Activated CD4-positive, alpha-beta T cell treated with anti-CD3 and anti-CD28 coated beads, Interleukin-2, amount 10 ng/mL, durations not matched to agents 24 days and 14 days (primary cell): ENCODE measurements at places on chromosomes 7 and 10. TPM values are rescaled to one million over a fixed set of nuclear protein-coding genes. Genes with fewer than 3 reads are reported as not detected.
A peak's percentile ranks its signal among the peaks of the same experiment; 100 is the strongest.

- no peaks in the 10 kb centered on the region for H3K4me1 ChIP-seq
- H3K4me3 ChIP-seq = no peak overlapping the region
- H3K27me3 ChIP-seq = peaks cover 9% of the 10 kb centered on the region
- no peak for DNase-seq
- H3K36me3 ChIP-seq = no peaks in the 10 kb centered on the region
These were observed 78.0 kb upstream of the AMPH start for GRCh38 chr7:38709123-38709522.

DNA sequence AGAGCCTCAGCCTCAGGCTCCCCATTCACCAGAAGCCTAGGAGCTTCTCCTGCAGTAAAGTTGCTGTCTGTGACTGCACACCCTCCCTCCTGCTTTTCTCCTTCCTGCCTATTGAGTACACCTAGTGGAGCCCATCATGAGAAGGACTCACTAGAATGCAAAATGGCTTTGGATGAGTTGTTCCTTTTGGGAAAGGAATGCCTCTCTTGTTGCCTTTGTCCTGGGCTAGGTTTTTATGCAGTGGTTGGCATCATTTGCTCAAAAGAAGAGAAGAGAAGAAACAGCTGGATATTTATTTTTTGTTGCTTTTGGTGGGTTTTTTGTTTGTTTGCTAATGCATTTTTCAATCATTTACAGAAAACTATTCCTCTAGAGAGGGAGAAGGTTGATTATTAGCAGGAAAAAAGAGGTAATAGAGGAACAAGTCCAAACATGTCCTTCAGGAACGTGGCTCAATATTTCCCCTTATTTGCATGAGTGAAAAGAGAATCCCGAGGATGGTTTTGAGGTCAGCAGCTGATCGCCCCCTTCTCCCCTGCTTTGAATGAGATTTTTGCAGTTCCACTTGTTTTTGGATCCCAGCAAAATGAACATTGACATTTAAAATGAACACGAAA lies 369.9 kb upstream of the NRP1 start:
- no peaks in the 10 kb centered on the region for H3K36me3 ChIP-seq
- peaks cover 2% of the 10 kb centered on the region for H3K27me3 ChIP-seq
- H3K4me3 ChIP-seq = no peak overlapping the region
- no peaks in the 10 kb centered on the region for H3K4me1 ChIP-seq
- DNase-seq = no peak
- no peak overlapping the region for H3K27ac ChIP-seq

DNA sequence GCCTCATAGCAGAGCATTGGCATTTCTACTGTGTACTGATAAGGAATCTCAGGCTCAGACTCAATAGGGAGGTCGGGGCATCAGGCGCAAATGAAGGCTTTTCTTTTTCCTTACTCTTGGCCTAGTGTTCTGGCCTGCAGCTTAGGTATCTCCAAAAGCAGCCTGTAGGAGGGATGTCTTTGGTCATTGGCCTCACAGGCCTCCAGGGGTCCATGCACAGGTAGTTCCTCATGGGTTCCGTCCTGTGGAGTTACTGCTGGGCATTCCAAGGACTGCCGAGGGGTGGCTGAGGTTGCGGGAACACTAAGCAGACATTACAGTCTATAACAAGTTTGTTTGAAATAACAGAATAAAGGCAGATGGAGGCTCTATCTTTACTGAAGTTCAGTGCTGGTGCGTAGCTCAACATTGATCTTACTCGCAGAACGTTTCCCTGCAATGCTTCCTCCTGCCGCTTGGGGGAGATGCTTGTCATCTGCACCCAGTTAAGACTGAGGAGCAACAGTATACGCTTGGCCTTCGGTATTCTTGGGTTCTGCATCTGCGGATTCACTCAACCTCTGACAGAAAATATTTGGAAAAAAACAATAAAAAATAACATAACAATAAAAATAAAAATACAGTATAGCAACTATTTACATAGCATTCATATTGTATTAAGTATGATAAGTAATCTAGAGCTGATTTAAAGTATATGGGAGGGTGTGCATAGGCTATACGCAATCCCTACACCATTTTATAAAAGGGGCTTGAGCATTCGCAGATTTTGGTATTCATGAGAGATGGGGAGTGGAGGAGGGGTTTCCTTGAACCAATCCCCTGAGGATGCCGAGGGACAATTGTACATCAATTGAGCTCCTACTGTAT lies 58.9 kb downstream of the SH2D4B start:
- H3K4me1 ChIP-seq = peaks cover 3% of the 10 kb centered on the region
- H3K36me3 ChIP-seq = no peaks in the 10 kb centered on the region
- H3K27me3 ChIP-seq = peaks cover 3% of the 10 kb centered on the region
- H3K4me3 ChIP-seq = no peak overlapping the region
- peak; percentile 80 for DNase-seq

- H3K4me3 ChIP-seq = peak overlapping the region; percentile 83
- H3K27ac ChIP-seq = peak overlapping the region; percentile 98
- H3K4me1 ChIP-seq = peaks cover 42% of the 10 kb centered on the region
These were observed 10.8 kb downstream of the LFNG start for GRCh38 chr7:2530071-2530987.

DNA sequence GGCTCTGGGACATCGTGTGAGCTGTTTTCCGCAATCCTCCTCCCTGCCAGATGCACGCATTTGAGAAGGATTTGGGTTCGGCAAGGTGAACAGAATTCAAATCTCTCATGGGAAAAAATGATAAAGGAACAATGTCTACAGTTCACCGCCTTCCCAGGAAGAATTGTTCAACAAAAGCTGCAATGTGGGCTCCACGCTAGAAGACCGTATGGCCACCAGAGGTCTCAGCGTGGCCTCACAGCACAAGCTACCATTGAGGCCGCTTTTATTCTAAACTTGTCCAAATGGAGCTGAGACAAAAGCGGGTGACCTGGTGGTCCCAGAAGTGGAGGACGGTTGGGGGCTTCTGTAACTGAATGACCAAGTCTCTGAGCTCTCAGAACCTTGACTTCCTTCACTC lies 733.1 kb downstream of the PARD3 start:
- H3K36me3 ChIP-seq = no peaks in the 10 kb centered on the region
- H3K4me3 ChIP-seq = no peak overlapping the region
- H3K27ac ChIP-seq = no peak overlapping the region
- DNase-seq = no peak
- H3K4me1 ChIP-seq = no peaks in the 10 kb centered on the region
- H3K27me3 ChIP-seq = no peaks in the 10 kb centered on the region

- DNase-seq = peak; percentile 58
- H3K27ac ChIP-seq = peak overlapping the region; percentile 97
- H3K4me1 ChIP-seq = peaks cover 25% of the 10 kb centered on the region
- H3K36me3 ChIP-seq = peaks cover 7% of the 10 kb centered on the region
These were observed 557 bp upstream of the TAX1BP1 start for GRCh38 chr7:27739301-27739908.

- peaks cover 50% of the 10 kb centered on the region for H3K4me1 ChIP-seq
- peaks cover 11% of the 10 kb centered on the region for H3K36me3 ChIP-seq
- no peak overlapping the region for H3K4me3 ChIP-seq
These were observed 29.6 kb downstream of the WBP1L start for GRCh38 chr10:102773320-102773719.

CCT6A gene
- 339 and 342 TPM in 2 replicates for total RNA-seq

IFIT1 gene
- 0.58 and 1.0 TPM in 2 replicates for total RNA-seq
